HS-27A (cell line): ENCODE measurements at places on chromosomes 2 and 18.

DNA sequence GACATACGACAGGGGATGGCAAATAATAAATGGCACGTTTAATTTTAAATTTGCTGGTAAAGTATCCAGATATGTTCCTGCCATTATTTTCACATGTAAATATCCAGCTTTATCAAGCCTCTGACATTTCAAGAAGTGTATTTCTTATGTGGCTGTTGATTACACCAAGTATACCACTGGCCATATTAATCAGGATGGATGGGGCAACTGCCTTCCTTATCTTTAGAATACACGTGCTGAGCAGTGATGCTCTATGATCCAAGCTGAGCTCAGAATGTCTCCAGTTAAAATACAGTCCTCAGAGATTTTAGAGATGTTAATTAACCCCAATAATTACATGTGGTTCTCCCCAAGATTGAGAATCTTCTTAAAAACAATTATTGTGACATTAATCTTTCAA lies 38.3 kb upstream of the RAPGEF4 start:
- no peak for DNase-seq

GRCh38 chr2:16031848-16032159 lies 91.5 kb downstream of the MYCN start:
- no peak for DNase-seq

DNA sequence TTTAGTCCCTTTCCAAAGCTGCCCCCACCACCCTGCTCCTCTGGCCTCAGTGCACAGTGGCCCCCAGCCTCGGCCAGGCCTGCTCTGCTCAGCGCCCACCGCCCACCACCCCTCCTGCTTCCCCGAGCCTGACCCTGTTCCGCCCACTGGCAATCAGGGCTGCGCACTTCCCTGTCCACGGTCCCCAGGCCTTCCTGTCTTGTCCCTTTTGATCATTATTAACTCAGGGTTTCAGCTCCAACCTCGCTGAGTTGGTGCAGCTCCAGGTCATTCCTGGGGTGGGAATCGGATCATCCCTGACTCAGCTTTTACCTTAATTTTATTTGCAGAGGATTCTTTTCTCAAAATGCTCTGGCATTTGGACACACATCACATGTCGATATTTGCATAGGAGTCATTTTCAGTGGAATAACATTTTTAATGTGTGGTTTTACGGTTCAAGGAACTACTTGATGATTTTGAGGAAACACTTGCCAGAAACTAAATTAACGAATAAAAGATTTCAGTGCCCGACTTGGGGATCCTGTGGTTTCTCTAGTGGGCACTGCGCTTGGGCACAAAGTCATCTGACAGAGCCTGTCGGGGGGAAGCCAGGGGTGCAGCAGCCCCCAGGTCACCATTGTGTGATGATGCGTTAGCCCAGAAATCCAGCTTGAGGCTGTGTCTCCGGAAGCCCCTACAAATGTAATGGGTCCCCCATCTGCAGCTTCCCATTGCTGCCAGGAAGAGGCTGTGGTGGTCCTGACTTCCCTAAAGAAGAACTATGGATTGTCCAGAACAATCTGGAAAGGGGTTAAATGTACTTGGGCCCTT lies 1.0 kb upstream of the ESPNL start:
- DNase-seq: no peak

GRCh38 chr18:33711514-33711913 lies 133.5 kb downstream of the ASXL3 start:
- no peak for DNase-seq

- no peak for DNase-seq
Measured at GRCh38 chr2:55888936-55889335, 34.6 kb downstream of the EFEMP1 start.

DNA sequence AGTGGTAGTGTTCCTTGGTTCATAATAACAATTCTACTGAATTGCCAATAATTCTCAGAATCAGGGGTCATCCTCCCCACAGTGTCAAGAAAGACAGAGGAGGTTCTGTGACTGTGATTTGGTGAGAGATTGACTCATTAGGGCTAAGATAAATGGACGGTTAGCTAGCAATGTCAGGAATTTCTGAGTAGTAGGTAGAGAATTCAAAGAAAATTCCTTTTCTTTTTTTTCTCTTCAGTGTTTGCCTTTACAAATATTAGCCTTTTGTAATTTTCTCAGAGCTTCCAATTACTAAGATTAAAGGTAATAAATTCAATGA lies 16.8 kb upstream of the CRIM1 start:
- DNase-seq: no peak

DNA sequence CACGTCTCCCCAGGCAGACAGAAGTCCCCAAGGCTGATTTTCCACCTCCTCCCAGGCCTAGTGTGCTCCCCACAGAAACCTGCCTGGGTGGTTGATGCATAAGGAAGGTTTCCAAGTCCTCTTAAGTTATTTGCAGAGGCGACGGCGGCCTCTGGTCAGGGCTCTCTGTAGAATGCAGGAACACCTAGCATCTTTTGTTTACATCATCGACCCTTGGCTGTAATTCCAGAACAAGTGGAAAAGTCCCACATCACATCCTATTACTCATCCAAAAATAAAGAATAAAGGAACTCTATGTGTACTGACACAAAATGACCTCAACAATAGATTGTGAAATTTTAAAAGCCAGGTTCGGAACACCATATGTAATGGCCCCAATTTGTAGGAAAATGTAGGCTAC lies 211.1 kb downstream of the ALPK2 start:
- no peak for DNase-seq

GRCh38 chr2:39871291-39871761 lies 92.3 kb upstream of the THUMPD2 start:
- peak; percentile 12 for DNase-seq

- DNase-seq: no peak
Measured at GRCh38 chr18:3099327-3099726, 86.4 kb upstream of the LPIN2 start.

- no peak for DNase-seq
Measured at GRCh38 chr2:201313362-201313761, 43.8 kb downstream of the FLACC1 start.

DNA sequence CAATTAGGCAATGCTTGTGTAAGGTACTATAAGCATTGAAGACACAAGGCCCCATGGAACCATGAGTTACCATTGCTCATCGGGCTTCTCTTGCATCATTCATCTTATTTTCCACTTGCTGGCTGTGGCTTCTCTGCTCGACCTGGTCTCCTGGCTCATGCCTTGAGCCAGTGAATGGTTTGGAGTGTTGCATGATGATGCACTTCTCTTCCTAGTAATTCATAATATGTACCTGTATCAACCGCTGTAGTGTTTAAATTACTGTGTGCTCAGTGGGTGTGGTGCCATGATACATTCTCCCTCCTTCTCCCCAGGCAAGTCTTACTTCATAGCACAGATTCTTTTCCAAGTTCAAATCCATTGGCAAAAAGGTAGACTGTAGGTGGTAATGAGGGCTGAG lies 66.8 kb downstream of the ABCA12 start:
- DNase-seq: no peak

GRCh38 chr2:217459680-217460405 lies 543.0 kb downstream of the TNS1 start:
- no peak for DNase-seq

GRCh38 chr2:171225302-171225980 lies 64.7 kb upstream of the TLK1 start:
- DNase-seq: peak; percentile 79

DNA sequence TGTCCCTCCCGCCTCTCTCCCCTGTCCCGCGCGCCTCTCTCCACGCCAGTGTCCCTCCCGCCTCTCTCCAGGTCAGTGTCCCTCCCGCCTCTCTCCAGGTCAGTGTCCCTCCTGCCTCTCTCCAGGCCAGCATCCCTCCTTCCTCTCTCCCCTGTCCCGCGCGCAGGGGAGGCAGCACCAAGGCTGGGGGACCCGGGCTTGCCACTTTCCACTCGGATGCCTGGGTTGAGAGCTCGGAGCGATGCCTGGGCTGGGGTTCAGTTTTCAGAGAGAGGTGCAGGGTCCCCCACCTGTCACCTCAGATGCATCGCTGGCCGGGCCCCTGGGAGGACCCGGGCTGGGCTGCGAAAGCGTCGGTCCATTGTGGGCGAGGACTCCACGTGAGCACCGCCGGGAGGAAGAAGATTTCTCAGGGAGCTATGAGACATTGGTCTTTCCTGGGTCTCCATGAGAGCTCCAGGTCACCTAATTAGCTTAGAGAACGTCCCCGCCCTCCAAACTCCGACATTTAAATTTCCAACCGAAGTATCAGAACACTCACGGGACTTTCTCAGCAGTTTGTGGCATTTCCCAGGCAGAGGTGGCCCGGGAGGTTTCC lies 2.1 kb downstream of the FBLN7 start:
- DNase-seq: no peak

GRCh38 chr2:74959106-74959751 lies 786 bp downstream of the POLE4 start:
- DNase-seq: no peak
